ENCODE measurements at places on chromosomes 1 and 21.

DNA sequence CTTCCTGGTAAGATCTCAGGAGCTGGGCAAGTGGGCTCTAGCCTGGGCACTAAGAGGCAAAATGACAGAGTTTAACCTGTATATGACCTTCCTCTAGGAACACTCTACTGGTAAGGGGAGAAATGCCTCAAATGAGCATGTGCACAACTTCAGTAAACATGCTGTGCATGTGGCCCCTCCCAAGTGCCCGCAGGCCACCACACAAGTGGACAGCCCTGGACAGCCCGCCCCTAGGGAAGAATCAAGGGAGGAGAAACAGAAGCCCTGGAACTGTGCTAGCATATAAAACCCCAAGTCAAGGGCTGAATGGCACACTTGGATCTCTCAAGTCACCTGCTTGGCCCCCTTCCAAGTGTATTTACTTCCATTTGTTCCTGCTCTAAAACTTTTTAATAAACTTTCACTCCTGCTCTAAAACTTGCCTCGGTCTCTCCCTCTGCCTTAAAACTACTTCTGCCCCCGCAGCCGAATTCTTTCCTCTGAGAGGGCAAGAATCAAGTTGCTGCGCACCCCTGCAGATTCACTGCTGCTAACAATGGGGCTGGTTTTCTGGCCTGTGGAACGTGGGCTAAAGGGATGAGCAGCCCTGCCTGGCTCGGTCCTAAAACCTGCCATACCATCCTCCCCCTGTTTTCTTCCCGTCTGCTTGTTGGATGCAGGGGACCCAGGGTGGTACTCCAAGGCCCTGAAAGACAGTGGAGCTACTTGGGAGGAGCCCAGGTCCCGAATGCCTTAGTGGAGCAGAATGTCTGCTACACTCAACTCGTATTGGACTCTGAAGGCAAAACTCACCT, 93.5 kb downstream of the IER5 start:
- no peak for DNase-seq

DNA sequence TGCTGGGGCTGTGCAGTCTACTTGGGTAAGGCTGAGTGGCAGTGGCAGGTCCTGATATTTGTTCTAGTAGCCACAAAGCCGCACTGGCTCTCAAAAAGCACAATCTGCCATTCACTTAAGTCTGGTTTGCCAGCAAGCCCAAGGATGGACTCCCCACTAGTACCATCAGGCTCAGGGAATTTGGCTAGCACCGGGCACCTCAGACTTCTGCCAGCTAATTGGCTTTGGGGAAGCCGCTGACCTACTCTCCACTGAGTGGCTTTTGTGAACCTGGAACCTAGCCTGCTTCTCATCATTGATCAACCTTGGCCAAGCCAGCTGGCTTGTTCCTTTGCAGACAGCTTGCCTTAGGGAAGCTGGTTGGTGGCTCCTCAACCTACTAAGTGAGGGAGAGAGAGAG, 83.1 kb downstream of the ESRRG start:
- DNase-seq = no peak

DNA sequence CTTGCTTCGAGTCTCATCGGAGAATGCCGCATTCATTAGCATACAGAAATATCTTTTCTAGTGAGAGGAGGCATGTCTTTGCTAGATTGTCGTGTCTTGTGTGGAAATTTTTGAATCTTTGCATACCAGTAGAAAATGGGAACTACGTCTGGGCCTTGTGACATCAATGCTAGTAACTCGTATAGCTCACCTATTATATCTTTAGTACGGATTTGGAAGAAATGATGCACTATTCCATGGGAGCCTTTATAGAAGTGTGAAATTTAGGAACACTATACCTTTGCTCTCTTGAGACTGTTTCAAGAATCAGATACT, 835 bp downstream of the UHMK1 start:
- no peak for DNase-seq

DNA sequence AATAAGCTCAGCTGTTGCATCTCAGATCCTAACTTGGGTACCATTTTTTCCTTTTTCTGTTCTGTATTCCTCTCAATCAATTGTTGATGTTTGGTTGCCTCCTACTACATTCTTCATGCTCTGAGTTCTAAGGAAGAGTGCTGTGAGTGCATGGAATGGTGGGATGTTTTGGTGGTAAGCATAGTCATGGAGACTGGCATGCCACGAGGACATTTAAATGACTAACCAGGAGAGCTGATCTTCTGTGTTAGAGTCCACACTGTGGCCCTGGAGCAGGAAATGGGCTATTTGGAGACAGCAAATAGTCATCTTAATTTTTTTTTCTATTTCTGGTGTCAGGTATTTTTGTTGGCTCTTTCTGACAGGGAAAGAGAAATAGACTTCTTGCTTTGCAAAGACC, 69.5 kb upstream of the HSD17B7 start:
- no peak for DNase-seq

DNA sequence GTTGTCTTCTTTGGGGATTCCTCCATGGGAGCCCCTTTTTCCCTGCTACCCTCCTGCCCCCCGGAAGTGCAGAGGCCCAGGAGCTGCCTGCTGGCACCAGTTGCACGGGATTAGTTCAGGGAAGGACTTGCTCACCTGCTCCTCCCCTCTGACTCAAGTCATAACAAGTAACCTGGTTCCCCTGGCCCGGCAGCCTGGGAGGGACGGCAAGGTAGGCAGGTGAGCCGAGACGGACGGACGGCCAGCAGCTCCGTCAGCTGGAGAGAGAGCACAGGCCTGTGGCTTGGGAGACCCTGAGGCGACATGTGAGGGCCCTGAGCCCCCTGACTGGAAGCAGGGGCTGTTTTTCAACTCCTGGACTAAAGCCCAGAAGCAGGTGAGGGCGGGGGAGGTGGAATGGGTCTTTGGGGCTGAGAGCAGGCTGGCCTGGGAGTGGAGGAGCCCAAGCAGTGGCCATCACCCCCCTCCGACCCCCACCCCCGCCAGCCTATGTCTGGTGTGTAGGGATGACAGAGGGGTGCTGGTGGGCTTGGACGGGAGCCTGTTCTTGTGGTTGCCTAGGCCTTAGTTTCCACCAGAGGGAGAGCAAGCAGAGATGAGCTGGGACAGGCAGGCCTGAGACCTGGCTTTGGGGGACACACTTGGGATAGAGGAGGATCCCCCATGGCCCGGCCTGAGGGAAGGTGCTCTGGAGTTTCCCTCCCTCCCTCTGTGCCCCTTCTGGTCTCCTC, at the start of gene INAVA:
Gene INAVA, plus strand, starts transcription at position 189 of the 731 bp plus-strand sequence. CDS start 3,501 bp downstream, outside the sequence.
- DNase-seq = no peak

GRCh38 chr1:81754424-81754823, 46.3 kb upstream of the ADGRL2 start:
- DNase-seq = no peak

DNA sequence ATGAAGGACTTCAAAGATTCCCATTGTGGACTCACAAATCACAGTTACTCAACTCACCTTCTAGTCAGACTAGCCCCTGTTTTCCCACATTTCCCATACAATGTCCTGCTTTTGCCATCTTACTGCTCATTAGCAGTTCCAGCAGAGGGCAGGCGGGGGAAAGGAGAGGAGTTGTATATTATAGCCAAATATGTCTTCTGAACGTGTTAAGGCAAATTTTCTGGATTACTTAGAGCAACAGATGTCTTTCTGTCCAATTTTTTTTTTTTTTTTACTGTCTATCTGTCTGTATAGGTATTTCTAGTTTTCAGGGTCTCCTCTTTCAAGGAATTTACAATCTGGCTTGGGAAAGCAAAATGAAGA, 29.9 kb upstream of the DDAH1 start:
- DNase-seq = no peak

DNA sequence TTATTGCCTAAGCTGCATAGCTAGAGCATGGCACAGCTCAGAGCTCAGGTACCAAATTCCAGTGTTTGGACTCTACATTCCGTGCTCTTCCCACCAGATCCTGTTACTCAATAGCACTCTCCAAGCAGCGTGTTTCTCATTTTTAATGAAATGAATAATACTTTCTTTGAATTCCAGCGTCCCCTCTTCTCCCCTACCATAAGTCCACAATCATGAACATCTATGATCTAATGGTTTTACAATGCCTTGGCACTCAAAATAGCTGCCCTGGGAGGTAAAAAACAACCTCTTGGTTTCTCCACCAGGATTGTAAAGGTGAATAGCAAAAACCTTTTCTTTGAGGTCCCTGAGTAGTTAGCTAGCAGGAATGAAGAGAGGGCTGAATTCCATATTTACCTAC, 480.0 kb upstream of the PKN2 start:
- DNase-seq = no peak

DNA sequence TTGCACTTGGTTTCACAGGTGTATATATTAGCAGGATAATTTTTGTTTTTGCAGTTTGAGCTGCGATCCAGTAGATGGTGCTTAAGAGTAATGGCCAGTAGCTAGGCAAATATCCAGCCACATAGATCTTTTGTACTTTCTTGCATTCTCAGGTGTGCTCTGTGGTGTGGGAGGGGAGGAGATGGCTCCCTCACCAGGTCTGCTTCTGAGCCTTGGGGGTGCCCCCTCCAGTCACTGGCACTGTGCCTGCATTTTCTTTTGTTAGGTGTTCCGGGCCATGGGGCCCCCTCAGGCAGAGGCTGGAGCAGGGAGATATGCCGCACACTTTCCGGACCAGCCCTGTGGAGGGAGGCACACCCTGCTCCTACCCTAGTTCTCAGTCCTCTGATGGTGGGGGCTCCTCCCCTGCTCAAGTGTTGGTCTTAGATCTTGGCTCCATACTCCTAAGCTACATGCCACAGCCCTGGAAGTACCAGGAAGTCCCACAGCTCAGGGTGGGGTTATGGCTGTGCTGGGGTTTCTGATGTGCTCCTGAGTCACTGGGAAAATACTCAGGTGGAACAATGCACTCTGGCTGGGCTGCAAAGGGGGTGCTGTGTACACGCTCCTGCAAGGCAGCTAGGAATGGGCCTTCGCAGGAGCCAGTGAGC, 197.6 kb upstream of the DMRTA2 start:
- no peak for DNase-seq

GRCh38 chr1:236746785-236747184, 48.3 kb upstream of the MTR start:
- DNase-seq = no peak

DNA sequence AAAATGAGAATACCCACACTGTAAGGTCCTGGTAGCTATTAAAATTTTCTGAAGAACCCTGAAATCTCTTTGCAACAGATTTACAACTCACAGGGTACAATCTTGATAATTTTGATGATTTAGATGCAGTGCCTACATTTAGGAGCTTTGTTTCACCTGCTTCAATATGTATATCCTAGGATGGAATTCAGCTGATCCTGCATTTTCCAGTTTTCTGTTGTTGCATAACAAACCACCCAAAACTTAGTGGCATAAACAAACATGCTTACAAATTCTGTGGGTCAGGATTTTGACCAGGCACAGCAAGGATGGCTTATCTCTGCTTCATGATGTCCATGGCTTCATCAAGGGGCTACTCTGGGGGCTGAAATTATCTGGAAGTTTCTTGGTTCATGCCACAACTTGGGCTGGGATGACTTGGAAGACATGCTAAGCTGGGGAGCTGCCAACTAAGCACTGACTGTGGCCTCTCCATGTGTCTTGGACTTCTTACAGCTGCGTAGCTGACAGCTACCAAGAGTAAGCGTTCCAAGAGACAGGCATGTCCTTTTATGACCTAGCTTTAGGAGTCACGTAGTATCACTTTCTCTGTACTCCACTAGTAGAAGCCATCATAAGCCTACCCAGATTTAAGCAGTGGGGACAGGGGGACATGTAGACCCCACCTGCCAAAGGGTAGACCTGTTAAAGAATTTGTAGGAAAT, 108.5 kb downstream of the CACHD1 start:
- no peak for DNase-seq

GRCh38 chr1:220371324-220371723, 99.1 kb upstream of the RAB3GAP2 start:
- DNase-seq = no peak

DNA sequence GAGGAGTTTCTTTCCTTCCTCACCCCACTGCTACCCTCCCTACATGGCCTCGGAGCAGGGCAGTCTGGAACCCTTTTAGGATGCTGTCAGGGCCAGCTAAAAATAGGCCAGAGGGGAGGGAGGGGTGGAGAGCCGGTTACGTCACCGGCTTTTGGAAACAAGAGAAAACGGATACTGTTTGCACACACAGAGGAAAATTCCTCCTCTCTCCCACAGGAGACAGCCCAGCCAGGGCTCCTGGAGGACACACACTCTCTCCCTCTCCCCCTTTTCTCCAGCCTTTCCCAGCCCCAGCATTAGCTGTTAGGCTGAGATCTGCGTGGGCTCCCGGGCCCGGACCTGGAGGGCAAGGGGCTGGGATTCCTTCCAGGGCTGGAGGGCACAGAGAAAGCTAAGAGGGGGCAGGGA, 20.0 kb upstream of the ALDH4A1 start:
- no peak for DNase-seq

- no peak for DNase-seq
Measured at GRCh38 chr1:200896531-200897196, 2.0 kb downstream of the INAVA start.

GRCh38 chr21:22791986-22792560, 1793.9 kb downstream of the NCAM2 start:
- no peak for DNase-seq

DNA sequence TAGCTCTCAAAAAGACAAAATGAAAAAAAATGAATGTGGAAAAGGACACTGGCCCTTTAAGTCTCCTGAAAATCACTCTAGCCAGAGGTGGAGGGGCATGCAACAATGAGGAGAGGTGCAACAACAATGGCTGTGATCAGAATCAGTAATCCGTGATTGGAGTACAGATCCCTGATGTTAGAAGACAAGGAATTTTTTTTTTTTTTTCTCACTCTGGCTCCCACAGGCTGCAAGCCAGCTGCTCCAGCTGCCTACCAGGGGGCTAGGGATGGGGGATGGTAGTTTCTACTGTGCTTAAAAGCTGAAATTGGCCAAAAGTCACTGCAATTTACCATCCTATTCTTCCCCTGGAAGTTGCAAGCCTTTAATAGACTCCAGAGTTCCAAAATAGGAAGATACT, 54.5 kb downstream of the STYXL2 start:
- DNase-seq = no peak

GRCh38 chr1:216907100-216907499, 183.9 kb upstream of the ESRRG start:
- DNase-seq = no peak

DNA sequence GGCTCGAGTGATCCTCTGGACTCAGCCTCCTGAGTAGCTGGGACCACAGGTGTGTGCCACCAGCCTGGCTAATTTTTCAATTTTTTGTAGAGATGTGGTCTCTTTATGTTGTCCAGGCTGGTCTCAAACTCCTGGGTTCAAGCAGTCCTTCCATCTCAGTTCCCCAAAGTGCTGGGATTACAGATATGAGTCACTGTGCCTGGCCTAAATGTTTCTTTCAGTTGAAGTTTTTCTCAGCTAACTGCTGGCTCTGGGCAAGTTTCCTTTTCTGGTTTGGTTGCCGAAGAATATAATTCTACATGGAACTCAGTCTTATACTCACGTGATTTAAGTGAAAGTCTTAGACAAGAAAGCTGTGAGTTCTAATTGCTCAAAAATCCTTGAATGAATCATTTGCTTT, 57.0 kb downstream of the SASS6 start:
- no peak for DNase-seq

- DNase-seq = no peak
Measured at GRCh38 chr1:36157115-36157903, 1.3 kb downstream of the MAP7D1 start.

Measured in activated CD4-positive, alpha-beta T cell treated with anti-CD3 and anti-CD28 coated beads for 24 hours (primary cell).